Activated T-helper 1 cell treated with Interleukin-2 at 50 U/mL for 16 hours (primary cell): ENCODE measurements at places on chromosomes 16 and 17.

GRCh38 chr17:72691017-72691416 lies 401.5 kb downstream of the SLC39A11 start:
- no peak for DNase-seq

DNA sequence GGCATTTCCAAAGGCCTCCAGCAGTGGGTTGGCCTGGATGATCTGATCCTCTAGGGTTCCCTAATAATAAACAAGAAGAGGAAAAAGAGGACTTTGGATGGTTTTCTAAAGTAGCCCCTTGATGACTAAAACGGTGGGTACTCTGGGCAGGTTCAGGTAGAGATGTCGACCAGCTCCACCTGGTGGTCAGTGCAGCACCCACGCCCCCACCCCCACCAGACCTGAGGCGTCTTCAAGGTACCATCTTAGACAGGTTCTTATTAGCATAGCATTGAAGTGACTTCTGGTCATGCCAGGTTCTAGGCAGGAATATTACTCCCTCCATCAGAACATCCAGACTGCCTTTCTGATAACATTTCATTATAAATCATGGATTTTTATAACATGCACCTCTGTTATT lies 15.0 kb downstream of the MYH13 start:
- peak; percentile 1 for DNase-seq

DNA sequence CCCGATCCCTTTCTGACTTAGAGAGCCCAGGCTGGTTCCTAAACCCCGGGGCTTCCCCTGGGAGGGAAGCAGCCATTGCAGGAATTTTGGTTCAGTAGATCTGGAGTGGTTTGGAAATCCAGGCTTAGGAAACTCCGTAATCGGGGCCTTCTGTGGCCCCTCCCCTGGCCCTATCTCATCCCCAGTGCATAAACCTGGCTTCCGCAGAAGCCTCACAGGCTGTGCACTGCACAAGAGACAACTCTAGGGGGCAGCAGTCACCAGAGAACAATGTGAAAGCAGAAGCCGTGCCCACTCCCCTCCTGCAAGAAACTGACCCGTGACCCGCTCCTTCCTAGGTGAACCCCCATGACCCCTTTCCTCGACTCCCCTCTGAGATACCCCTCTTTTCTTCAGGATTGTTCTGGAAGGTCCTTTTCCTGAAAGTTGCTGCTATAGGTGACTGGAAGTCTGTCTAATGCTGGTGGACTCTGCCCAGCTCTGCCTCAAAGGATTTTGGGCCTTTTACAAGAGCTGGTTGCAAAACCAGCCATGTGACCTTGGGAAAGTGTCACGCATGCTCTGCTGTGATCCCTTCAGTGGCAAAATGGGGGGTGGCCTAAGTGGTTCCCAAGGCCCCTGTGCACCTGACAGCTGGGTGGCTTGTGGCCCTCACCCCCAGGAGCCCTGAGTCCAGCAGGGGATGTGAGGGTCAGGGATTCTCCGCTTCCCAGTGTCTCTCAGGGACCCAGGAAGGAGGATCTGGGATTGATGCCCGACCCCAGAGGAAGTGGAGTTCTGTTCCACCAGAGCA lies 14.4 kb downstream of the GUCY2D start:
- DNase-seq, result no peak

DNA sequence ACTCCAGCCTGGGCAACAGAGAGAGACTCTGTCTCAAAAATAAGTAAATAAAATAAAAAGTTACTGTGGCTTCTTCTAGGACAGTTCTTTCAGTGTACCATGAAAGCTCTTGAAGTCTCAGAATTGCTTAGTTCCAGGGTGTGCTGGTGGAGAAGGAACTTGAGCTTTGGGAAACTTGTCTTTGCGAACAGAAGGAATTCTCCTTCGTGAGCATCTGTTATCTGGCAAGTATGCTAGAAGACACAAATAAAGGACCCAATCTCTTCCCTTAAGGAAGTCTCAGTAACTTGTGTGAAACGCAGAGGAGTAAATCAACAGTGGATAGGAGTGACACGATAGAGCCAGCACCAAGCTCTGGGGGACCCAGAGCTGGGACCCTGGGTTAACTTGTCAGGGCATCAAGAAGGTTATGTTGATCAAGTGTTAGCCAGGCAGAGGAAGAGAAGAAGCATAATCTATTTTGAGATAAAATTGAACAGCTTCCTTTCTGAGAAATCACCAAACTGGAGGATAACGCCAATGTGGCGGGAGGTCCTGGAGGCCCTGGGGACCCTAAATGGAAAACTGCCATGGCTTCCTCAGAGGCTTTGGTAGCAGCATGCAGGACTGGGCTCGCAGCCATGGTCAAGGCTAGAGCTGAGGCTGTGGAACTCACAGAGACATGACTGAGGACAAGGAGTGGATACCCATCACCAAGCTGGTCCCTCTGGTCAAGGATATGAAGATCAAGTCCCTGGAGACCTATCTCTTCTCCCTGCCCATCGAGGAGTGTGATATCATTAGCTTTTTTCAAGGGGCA lies 72.1 kb upstream of the HAS3 start:
- no peak for DNase-seq

DNA sequence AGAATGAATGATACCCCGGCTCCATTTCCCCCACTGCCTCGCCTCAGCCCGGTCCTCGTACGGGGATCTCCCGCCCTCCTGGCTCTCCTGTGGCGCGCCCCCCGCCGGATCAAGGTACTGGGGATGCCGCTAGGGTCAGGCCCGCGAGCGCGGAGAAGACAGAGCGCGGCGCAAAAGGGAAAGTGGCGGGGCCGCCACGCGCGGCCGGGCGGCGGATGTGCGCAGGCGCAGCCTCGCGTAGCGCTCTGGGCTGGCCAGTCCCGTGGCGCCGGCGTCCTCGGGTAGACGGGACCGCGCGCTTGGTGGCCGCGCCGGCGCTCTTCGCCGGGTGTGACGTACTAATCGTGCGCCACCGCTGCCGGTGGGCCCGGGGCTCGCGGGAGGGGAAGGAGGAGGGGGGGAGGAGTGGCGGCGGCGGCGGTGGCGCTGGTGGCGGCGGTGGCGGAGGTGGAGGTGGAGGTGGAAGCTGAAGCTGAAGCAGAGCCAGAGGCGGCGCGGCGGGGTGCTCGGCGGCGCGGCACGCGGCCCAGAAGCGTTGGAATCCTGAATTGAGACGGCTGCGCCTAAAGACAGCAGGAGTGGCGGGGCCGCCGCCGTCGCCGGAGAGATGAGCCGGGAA lies at the start of gene SENP3:
Gene SENP3 (plus strand): TSS at position 331 of the 619 bp plus-strand sequence. CDS start 1,158 bp downstream, outside the sequence.
- peak; percentile 88 for DNase-seq

GRCh38 chr17:65785109-65785508 lies 223.7 kb upstream of the AXIN2 start:
- no peak for DNase-seq

DNA sequence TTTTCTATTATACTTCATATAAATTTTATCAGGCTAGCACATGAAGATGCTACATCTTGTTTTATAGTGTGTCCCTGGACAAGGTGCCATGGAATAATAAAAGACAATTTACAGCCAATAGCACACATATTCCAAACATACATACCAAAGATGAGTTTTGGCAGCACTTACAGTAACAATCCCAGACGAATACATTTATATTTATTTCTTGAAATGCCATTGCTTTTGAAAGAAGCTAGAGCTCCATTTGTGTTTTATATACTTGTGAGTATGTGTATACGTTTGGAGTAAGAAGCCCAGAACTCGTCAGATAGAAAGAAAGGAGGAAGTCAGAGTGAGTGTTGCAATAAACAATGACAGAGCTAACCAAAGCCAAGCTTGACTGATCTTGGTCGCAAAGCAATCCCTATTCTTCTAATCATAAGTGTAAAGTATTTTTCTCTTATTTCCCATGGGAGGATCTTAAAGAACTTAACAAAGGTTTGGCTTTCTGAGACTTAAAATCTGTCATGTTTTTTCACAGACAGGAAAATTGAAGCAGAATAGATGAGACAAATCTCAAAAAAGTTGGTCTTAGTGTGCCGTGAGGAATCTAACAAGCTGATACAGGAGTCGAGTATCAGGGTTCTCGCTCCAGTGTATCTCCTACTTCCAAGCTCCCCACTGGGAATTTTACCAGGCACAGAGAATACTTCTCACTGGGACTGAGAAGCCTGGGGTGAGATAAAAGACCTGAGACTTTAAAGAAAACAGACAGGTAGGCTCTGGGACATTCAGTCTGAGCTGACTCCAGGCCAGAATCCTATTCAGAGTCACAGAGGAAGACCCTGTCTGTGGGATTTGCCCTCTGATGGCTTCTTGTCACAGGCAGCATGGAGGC lies 175.4 kb downstream of the AATF start:
- DNase-seq, result no peak

- DNase-seq, result no peak
Measured at GRCh38 chr17:45771271-45771959, 12.7 kb upstream of the CRHR1 start.

DNA sequence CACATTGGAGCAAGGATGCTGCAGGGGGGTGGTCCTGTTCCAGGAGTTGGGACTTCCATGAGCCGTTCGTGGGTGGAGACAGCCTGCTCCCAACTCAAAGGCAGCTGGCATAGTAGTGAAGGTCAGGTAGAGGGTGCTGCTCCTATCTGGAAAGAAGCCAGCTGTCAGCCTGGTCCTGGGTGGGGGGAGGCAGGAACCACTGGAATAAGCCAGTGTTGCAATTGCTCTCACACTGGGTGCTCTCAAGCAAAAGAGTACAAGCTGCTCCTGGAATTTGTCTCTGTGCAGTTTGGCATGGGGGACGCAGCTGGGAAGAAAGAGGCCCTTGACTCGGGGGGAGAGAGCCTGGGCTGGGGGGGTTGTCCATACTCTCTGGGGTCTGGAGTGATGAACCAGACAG lies 8.7 kb downstream of the CACNG5 start:
- DNase-seq, result no peak

DNA sequence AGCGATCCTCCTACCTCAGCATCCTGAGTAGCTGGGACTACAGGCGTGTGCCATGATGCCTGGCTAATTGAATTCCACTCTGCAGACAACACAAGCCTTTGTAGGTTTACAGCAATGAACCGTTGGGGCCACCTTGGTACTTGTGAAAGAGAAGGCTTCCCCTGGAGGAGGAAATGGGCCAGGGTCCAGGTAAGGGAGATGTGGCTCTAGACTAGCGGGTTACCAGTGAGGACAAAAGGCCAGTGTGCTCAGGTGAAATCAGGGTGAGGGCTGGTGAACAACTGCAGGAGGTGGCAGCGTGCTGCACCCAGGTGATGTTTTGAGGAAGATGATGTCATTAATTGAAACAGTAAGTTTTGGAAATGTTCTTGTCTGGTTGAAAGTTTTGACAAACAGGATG lies 6.7 kb downstream of the SDR42E1 start:
- no peak for DNase-seq

DNA sequence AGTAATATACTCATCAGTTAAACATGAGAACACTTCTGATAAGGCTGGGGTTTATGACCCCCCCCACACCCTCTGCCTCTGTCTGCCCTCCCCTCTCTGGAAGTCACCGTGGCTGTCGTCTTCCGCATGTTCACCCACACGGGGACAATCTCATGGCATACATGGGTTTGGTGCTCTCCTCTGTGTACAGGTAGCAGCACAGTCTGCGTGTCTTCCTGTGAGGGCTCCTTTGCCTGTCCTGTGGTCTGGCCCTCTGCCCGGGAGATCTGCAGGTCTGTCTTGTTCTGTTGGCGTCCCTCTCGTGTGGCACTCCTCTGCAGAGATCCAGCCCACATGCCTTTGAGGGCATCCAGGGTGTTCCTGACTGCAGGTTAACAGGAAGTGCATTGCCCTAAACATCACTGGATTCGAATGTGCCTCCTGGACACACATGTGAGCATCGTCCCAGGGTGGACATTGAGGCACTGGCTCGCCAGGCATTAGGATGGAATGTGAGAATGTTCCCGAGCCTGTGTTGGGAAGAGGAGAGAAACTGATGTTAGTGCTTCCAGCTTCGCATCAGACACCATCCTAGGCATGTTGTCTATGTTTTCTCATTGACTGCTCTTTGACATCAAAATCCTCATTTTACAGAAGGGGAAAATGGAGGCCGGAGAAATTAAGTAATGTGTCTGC lies 54.5 kb downstream of the NKD1 start:
- peak; percentile 41 for DNase-seq

DNA sequence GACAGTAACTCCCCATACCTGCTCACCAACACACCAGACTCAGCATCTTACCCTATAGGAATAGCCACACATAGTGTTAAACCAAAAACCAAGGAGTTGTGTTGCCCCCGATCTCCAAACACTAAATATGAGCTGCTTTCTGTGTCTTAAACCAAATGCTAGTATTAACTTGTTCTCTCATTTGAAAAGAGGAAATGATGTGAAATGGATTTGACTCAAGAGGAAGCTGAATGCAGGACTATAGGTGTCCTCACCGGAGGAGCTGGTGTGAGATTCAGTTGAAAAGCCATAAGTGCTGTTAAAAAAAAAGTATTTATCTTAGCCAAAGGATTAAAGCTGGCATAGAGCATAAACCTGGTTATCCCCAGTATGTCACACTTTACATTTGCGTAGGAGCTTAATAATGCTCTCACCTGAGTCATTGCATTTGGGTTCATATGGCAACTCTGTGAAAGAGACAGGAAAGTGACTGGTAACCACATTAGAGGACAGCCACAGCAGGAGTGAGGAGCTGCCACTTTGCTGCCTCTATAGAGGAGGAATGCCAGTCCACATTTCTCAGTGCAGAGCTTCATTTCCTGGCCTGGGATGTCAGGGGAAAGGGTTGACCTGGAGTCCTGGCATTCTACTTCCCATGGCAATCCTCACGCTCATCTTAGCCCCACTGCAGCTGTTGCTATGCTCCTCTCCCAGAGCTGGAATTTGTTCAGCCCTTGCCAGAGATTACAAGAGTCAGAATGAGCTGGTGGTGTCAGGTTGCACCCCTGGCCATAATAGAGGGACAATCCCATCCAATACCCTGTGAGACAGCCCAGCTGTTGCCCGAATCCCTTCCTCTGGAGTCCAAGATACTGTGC lies 143.3 kb upstream of the ANKFN1 start:
- no peak for DNase-seq

- no peak for DNase-seq
Measured at GRCh38 chr17:75454193-75454592, 2.2 kb upstream of the TMEM94 start.

- DNase-seq, result no peak
Measured at GRCh38 chr17:3959295-3959899, 4.8 kb downstream of the ATP2A3 start.

GRCh38 chr16:87180069-87180468 lies 137.1 kb downstream of the C16orf95 start:
- no peak for DNase-seq

DNA sequence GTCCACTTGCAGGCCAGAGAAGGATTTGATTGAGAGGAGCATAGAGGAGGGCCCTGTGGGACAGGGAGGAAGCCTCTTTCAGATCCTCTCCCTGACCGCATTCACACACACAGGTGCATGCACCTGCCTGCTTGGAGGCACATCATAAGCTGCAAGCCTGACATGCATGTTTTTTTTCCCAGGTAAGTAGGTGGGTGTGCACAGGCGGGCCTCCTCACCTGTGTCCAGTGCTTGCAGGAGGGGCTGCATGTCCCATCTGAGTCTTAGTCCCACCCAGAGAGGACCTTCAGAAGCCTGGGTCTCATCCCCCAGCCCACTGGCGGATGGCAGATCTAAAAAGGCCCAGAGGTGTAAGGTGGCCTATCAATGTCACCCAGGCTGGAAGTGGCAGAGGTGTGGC lies 130.8 kb downstream of the TMEM132E start:
- DNase-seq, result no peak

- no peak for DNase-seq
Measured at GRCh38 chr17:19531780-19532501, 1.7 kb upstream of the SLC47A1 start.
